ENCODE measurements at places on chromosomes 4 and X.
A peak's percentile ranks its signal among the peaks of the same experiment; 100 is the strongest.

DNA sequence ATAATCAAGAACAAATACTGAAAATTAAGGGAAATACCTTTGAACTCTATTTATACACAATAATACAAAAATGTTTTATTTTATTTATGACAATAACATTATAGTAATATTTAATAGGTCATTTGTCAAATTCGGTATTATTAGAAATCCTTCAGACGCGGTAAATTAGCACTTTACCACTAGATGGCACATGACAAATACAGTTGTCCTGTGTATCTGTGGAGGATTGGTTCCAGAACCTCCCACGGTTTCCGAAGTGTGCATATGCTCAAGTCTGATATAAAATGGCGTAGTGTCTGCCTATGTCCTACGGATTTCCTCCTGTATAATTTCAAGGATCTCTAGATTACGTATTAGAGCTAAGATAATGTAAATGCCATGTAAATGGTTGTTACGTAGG is 8.1 kb upstream of the LINC00632 start:
- peak; percentile 31 for DNase-seq

DNA sequence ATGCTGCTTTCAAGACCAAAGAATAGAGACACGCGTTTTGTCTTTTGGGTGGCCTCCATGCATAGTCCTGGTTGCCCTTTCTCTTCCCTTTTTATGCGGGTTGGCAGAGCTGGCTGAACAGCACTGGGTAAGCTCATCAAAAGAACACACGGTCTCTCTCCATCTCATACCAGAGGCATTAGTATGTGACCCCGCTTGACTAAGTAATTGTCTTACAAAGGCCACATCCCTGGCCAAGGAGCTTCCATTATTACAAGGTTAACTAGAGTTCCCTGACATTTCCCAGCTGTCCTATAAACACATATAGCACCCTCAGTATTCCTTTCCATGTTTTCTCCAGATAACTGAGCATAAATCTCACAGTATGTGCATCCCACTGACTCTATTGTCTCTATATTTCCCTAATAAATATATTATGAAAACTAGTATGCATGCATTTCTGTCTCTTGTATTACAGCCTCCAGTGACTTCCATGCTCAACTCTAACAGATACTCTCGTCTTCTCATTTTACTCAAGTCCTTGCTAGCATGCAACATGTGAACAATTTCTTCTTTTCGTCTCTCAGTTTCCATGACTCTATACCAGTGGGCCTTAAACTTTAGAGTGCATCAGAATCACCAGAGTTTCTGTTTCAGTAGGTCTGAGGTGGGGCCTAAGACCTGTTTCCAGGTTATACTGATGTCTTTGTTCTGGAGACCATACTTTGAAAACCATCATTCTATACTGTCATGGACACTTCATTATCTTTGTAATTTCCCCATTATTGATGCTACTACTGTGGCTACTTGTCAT is 247.7 kb upstream of the ARSJ start:
- no peak for DNase-seq

GRCh38 chr4:16117164-16117563 is 33.3 kb upstream of the PROM1 start:
- no peak for DNase-seq

DNA sequence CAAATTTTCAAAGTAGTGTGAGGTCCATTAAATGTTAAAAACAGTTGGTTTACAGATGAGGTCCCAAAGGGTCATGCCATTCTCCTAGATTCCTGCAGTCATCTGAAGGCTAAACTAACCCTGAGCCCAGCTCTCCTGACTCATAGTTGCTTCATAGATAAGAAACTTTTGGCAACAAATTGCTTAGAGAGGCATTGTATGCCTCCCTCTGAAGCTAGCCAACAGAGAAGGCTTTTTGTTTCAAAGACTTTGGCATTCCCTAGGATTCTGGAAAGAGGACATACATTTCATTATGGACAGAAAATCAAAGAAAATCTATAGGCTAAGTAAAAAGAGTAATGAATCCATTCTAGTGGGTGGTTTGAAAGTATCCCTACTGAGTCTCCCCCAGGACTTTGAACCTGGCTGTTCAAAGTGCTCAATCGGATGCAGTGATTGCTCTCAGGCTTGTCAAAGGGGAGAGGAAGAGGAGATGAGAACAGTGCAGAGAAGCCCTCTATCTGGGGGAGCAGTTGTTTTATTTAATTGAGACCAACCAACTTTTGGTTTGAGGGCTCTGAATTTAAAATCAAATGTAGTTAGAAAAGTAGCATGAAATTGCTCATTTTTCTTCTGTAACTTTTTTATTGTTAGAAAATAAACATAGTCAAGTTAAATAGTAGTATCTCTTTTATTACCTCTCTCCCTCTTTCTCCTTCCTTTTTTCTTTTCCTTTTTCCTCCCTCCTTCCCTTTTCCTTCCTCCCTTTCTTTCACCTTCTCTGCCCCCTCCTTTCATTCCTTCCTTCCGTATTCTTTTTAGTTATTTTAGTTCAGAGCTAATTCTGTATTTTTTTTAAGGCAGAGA is 72.3 kb upstream of the ZNF518B start:
- peak; percentile 28 for DNase-seq

DNA sequence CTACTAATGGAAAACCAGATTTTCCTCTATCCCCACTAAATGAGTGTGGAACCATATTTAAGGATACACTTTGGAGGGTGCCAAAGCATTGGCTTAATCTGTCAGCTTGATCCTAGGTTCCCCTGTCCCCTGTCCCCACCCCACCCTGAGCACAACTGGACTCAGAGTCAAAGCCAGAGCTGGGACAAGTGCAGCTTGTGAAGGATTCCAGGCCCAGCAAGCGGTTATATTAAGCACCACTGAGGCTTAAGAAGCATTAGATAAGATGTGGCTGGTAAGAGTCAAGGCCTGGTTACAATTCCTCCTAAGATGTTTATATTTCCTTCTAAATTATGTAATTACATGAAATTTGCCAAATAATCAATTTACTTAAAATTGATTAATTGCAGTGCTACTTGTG is 350.0 kb upstream of the GATB start:
- no peak for DNase-seq

GRCh38 chr4:113411496-113411938 is 350.0 kb downstream of the CAMK2D start:
- DNase-seq = no peak

- DNase-seq = no peak
Observed at GRCh38 chrX:40056420-40056819, 41.3 kb downstream of the BCOR start.

- DNase-seq = no peak
Observed at GRCh38 chrX:74449937-74450330, 28.6 kb downstream of the SLC16A2 start.

- no peak for DNase-seq
Observed at GRCh38 chr4:151798678-151799416, 38.0 kb upstream of the GATB start.

DNA sequence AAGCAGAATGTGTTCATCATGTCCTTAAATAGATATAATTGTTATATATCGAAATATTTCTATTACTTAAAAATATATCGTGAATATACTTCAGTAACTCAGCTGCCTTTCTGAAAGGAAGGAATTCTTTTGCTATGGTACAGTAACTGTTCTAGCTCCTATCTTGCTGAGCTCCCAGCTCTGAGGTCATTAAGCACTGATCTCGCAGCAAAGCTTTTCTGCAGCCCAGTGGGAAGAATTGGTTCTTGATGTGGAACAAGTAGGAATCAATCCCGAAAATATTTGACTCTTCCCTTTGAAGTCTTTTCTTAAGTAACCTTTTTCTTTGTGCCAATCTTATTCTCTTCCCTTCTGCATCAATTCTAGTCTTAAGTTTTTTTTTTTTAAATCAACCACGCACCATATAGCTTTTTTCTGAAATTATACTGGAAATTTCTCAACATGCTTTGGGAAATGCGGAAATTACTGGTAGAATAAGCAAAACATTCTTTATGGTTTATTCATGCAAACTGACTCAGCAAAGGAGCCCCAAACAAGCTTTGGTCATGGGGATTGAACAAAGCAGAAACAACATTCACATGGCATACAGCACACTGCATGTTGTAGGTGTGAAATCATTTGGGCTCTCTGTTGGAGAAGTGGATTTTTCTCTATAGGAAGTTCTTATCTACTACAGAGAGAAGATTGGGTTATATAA is 428.9 kb upstream of the GNPDA2 start:
- no peak for DNase-seq
